AG10803 (cell line): ENCODE measurements at places on chromosomes 1 and 21.

DNA sequence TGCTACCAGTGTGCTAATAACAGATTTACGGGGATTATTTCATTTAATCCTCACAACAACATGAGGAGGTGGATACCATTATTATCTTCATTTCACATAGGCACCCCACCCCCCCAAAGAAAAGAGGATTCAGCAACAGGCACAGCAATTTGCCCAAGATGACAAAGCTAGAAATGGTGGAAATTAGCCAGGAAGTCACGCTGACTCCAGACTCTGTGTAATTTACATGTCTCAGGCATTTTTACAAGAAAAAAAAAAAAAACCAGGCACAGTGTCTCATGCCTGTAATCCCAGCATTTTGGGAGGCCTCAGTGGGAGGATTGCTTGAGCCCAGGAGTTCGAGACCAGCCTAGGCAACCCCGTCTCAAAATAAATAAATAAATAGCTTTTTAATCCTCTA lies 37.5 kb upstream of the PRDM2 start:
- DNase-seq: peak; percentile 93

- peak; percentile 51 for DNase-seq
Measured at GRCh38 chr1:213041443-213041842, 9.6 kb upstream of the RPS6KC1 start.

DNA sequence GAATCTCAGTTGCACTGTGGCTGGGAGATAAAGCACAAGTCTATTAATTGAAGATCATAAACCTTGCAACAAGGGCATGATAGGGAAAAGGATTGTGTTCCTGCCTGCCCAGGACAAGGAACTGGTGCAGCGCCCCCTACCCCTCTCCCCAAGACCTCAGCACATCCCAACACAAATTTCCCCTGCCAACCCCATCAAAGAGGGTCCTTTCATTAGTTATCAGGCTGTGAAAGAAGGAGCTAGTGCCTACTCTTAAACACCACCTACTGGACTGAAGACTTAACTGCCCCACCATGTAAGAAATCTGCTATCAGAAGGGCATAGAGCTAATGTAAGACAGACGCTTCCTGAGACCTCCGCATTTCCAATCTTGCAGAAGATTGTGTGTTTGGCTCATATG lies 372.6 kb downstream of the AGBL4 start:
- no peak for DNase-seq

DNA sequence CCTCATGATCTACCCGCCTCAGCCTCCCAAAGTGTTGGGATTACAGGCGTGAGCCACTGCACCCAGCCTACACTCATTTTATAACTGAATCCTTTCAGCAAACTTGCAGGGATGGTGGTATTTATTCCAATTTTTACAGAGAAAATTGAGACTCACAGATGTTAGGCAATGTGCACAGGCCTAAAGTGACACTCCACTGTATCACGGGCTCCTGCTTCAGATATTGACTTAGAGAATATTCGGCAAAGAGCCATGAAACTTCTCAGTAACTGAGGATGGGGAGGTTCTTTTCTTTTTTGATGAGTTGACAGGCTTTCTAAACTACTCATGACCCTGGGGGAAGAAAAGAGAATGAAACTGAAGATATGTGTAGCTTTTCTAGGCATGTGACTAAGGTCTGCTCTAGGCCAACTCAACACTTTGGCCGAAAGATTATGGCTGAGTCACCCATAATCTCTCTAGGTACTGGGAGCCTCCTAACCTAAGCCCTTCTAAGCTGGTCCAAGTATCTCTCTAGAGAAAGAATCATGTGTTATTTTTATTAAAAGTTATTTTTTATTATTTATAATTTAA lies 19.9 kb upstream of the PTCH2 start:
- no peak for DNase-seq

- DNase-seq: no peak
Measured at GRCh38 chr1:244874974-244875579, 10.7 kb upstream of the HNRNPU start.

DNA sequence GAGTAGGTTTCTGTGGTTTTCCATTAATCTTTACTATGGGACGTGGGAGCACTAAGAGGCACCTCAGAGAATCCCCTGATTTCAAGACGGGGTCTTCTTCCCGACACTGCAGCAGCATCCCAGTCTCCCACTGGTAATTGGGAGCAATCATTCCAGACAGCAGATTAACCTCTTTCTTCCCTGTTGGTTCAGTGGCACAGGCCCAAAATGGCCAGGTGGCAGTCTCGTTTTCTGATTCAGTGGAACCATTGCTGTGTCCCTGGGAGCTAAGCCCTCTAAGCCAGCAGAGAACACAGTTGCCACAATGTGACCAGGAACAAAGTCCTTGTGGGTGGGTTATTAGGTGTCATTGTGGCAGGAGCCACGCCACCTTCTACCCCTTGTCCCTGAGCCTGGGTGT lies 342.1 kb downstream of the MATN1 start:
- no peak for DNase-seq

DNA sequence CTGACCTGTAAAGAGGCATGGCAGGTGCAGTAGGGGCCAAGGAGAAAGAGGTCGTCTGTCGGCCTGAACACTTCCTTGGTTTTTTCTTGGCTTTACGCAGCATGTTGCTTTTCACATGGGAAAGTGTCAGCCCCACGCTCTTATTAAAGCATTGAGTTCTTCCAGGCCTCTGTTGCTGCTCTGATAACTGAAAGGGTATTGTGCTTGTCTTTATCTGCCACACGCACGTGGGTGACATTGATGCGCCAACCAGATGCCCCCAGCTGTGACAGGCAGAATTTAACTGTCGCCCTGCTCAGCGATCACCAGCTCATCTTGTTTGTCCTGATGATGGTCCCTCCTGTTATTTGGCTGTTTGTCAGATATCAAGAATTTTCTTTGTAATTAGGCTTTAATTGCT lies 76.5 kb downstream of the GALNT2 start:
- no peak for DNase-seq

DNA sequence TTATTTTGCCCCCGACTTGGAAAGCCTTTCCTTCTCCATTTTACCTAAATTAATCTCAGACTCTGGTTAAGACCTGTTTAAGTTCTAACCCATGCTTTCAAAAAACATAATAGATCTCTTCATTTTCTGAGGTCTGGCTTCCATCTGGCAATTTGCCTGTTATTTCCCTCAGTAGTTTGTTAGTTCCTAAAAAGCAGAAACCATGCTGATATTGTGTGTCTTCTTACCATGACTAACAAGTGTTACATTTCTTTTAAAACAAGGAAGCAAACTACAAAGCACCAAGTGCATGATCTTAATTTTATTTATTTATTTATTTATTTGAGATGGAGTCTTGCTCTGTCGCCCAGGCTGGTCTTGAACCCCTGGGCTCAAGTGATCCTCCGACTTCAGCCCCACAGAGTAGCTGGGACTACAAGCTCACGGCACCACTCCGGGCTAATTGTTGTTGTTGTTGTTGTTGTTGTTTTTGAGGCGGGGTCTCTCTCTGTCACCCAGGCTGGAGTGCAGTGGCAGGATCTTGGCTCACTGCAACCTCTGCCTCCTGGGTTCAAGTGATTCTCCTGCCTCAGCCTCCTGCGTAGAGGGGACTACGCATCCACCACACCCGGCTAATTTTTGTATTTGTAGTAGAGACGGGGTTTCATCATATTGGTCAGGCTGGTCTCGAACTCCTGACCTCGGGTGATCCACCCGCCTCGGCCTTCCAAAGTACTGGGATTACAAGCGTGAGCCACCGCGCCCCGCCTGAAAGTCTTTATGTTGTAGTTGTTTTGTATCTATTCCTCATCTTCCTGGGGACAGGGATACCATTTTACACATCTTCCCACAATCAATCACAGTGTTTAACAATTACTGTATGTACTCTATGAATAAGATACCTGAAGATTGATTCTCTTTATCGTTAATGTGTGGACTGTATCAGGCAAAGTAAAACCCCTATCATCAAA lies 1.3 kb upstream of the PATJ start:
- no peak for DNase-seq

DNA sequence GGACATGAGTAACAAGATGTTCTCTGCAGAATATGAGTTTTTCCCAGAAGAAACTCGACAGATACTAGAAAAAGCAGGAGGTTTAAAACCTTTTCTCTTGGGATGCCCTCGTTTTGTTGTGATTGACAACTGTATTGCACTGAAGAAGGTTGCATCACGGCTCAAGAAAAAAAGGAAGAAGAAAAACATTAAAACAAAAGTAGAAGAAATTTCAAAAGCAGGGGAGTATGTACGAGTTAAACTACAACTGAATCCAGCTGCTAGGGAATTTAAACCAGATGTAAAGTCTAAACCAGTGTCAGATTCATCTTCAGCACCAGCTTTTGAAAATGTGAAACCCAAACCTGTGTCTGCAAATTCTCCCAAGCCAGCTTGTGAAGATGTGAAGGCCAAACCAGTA lies 92.5 kb downstream of the TTC3 start:
- DNase-seq: peak; percentile 48

DNA sequence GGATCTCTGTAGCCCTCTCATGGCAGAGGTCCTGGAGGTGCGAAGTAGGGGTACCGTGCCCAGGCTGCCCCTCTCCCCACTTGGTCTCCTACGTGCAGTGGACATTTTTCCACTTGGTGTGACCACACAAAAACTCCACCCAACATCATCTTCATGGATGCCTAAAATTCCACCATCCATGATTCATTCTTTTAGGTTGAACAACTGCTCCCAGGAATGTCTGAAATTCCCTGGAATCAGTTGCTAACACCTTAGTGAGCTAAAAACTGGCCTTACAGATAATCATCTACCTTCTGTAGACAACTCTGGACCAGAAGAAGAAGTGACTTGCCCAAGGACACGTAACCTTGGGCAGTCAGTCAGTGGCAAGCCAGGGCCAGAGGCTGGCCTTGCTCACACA lies 32.1 kb upstream of the CLIC4 start:
- DNase-seq: peak; percentile 75

DNA sequence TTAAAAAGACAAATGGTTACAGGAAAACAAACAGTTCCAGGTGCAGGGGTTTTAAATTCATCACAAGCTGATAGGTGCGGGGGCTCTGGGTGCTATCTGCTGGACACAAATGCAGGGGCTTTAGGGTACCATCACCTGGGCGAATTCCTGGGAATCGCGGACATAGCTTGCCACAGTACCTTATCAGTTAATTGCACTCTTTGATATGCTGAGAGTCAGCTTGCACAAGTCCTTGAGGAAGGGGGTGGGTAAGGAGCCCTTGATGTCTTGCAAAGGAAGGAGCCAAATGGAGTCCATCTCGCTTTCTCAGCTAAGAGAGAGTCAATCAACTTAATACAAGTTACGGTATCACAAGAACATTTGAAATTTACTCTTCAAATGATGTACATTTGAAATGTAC lies 25.4 kb upstream of the TMEM54 start:
- no peak for DNase-seq

DNA sequence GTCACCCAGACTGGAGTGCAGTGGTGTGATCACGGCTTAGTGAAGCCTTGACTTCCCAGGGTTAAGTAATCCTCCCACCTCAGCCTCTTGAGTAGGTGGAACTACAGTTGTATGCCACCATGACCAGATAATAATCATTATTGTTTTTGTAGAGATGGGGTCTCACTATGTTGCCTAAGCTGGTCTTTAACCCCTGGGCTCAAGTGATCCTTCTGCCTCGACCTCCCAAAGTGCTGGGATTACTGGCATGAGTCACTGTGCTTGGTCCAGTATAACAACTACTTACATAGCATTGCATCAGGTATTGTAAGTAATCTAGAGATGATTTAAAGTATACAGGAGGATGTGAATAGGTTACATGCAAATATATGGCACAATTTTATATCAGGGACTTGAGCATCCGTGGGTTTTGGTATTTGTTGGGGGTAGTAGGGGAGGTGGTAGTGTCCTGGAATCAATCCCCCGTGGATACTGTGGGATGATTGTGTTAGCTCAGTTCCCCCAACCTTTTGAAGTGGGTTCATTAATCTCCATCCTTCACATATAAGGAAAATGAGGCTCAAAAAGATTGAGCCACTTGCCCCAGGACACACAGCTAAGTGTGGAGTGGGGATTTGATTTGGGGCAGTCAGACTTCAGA lies 61.4 kb upstream of the CNIH3 start:
- no peak for DNase-seq

GRCh38 chr21:33078907-33079582 lies 9.1 kb downstream of the OLIG1 start:
- DNase-seq: peak; percentile 41

- DNase-seq: no peak
Measured at GRCh38 chr1:118921994-118922393, 66.1 kb downstream of the TBX15 start.

DNA sequence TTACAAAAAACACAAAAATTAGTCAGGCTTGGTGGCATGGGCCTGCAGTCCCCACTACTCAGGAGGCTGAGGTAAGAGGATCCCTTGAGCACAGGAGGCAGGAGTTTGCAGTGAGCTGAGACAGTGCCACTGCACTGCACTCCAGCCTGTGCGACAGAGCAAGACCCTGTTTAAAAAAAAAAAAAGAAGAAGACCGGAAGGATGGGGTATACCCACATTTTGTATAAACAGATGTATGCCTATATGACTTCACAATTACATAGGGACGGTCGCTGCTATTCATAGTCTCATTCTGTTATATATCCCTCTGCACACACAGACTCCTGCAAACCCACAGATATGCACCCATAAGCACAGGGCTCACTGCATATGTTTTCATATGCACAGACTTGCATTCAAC lies 12.7 kb downstream of the LCK start:
- DNase-seq: no peak

DNA sequence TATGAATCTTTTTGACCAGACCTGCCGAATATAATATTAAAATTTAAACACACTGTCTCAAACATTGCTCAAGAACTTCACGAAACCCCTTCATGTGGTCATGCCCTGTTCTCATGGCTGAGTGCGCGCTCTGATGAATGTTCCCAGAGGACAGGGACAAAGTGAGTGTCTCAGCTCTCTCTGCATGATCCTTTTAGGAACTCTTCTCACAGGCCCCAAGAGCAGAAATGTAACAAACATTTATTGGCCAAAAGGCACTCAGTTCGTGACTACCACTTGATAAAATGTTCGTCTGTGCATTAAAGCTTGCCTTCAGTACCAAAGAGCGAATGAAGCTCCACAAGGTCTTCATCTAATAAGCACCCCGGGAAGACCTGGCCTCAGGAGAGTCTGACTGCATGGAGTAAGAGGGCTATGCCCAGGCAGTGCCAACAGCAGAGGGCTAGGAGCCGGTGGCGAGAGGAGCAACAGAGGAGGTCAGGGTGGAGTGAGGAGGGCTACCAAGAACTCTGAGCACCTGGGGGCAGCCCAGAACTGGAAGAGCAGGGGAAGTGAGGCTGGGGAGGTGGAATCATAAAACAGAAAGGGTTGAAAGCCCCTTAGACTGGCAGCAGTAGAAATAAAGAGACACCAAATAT lies 171.1 kb downstream of the RHOU start:
- no peak for DNase-seq

DNA sequence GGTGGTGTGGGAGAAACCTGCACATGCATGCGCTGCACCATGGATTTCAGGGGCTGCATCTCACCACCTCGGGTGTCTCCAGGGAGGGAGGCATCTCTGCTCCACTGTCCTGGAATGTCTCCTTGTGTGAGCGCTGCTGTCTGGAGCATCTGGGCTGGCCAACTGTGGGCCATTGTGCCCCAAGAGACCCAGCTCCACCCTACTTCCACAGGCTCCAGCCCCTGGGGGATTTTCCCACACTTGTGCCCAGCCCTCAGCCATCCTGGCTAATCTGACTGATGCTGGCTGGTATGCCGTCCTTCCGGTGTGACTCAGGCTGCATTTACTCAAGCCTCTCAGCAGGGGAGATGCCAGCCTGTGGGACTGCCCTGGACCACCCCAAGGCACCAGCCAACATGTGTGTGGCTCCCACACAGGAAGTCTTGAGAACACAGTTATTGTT lies 62.0 kb downstream of the TRIM11 start:
- no peak for DNase-seq
